ENCODE measurements at places on chromosomes 12 and 14. TPM values are rescaled to one million over a fixed set of nuclear protein-coding genes. Genes with fewer than 3 reads are reported as not detected.

DNA sequence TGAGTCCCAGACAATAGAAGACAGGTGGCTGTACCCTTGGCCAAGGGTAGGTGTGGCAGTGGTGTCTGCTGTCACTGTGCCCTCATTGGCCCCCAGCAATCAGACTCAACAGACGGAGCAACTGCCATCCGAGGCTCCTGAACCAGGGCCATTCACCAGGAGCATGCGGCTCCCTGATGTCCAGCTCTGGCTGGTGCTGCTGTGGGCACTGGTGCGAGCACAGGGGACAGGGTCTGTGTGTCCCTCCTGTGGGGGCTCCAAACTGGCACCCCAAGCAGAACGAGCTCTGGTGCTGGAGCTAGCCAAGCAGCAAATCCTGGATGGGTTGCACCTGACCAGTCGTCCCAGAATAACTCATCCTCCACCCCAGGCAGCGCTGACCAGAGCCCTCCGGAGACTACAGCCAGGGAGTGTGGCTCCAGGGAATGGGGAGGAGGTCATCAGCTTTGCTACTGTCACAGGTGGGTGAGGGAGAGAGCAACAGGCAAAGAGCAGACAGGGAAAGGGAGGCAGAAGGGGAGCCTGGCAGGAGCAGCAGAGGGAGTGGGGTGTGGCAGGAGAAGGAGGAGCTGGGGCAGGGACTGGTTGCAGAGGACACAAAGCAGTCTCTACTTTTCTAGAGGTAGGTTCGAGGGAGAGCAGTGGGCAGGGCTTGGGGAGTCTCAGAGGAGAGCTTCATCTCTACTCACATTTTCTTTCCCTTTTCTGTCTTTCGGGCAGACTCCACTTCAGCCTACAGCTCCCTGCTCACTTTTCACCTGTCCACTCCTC lies 452 bp downstream of the INHBE start:
- DNase-seq: no peak

DNA sequence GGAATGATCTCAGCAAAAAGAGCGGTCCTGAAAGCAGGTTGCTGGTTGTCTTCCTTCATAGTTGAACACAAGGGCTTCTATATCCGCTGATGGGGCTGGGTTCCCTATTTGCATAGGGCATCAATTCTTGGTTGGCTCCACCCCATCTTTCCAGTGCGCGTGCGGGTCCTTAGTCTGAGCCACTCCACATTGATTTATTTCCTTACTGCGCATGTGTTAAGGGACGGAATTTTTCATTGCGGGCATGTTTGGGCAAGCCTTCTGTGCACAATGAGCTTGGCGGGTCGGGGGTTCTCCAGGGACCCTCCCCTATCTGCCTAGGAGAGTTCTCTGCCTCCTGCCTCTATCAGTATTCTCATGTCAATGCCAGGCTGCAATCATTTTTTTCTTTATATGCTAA lies 21.2 kb upstream of the DLGAP5 start:
- DNase-seq: no peak

GRCh38 chr14:32038876-32039275 lies 38.2 kb upstream of the ARHGAP5 start:
- no peak for DNase-seq

DNA sequence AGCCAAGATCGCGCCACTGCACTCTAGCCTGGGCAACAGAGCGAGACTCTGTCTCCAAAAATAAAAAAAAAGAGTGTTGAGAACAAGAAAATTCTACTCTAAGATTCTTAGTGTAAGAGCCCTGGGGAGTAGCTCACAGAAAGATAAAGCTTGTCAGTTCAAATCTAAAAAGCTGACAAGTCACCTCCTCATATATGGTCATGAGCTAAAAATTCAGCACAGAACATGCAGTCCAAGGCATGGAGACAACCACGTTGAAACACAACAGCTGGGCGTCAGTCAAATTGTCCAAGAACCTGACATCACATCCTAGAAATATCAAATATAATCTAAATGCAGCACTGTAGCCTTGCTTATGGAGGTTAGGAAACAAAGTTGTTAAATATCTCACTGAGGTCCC lies 47.8 kb downstream of the CLIP1 start:
- no peak for DNase-seq

- DNase-seq: no peak
Observed at GRCh38 chr14:43877351-43877960, 629.6 kb downstream of the FSCB start.

GRCh38 chr12:19205120-19205519 lies 75.6 kb downstream of the PLEKHA5 start:
- no peak for DNase-seq

DNA sequence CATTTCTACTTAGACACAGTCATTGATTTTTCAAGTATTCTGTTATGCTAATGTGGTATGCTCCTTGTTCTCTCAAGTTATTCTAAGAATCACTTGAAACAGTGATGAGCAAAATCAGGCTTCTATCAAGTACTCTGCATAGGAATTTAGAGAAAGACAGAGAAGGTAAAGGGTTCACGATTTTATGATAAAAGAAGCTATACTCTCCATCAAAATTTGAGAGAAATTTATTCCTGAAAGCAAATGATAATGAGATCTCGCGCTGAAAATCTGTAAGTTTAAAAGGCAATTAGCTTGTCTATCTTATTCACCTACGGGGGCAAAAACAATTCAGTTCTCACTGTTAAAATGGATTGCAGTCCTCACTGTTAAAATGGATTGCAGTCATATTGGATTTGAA lies 1404.3 kb upstream of the FLRT2 start:
- DNase-seq: no peak

GRCh38 chr12:5200278-5201087 lies 156.8 kb downstream of the KCNA5 start:
- peak; percentile 12 for DNase-seq

DNA sequence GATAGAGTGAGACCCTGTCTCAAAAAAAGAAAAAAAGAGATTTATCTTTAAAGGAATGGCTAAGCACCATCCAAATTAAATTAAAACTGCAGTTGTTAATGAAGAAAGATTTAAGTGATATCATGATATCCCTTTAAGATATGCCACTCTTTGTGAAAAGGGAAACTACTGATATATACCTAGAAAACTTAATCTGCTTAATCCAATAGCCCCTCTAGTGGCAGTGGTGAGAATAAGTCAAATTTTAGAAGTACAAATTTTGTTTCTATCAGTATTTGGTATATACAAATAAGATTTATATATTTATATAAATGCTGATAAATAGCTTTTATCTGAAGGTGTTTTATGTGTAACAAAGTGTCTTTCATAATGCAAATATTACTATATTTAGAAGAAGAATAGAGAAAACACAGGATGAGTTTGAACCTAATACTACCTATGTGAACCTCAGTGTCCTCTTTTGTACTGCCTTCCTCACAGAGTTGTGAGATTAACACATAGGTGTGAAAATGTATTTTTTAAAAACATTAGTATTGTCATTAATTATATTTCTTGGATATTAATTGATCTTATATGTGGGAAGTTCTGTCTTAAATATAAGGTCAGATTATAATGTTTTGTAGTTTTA lies 51.4 kb upstream of the GARIN2 start:
- DNase-seq: no peak

- DNase-seq: no peak
Observed at GRCh38 chr14:103693515-103693914, 21.7 kb downstream of the XRCC3 start.

- no peak for DNase-seq
Observed at GRCh38 chr12:104670439-104671408, 214.0 kb downstream of the CHST11 start.

DNA sequence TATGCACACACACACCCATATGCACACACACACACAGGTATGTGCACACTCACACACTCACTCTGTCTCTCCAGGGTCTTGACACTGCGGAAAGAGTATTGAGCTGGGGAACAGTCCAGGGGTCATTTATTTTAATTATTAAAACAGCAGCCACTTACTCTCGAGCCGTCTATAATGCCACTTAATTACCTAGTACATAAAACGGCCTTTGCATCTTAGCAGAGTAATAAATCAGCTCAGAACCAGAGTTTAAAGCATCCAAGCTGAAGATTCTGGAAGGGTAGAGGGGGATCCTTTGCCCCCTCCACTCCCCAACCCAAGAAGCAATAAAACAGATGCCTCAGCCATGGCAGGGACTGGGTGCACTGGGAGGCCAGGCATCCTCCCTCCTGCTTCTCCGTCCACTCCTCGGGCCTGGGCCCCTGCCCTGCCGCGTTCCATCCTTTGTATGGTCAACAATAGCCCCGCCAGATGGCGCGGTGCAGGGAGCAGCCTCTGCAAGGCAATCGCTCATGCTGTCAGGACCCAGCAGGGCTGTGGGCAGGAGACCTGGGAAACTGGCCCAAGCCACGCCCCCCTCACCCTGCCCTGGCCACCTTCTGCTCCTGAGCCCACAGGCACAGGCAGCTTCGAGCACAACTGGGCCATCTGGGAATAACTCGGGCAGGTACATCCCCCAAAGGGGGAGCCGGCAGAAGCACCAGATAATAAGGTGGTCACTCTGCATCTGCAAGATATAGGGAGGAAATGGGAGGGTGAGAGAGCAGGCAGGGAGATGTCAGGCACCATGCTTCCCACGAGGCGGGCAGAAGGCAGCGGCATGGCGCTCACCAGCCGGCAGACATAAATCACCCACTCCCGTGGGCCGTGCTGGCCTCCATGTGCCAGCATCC lies 40.9 kb downstream of the CCDC85C start:
- no peak for DNase-seq

GRCh38 chr12:104250366-104251125 lies 35.0 kb downstream of the TXNRD1 start:
- DNase-seq: no peak

DNA sequence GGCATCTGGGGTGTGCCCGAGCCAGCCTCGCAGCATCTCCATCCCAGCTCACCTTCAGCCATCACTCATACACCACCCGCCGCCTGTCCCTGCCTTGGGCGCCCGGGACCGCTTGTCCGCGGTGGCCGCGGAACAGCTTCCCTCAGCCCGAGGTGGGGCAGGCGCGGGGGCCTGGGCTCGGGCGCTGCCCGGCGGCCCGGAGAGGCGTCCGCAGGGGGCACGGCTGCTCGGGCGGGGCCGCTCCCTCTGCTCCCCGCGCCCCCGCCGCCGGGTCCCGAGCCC lies 430 bp downstream of the SLC41A2 start:
- DNase-seq: peak; percentile 19

GRCh38 chr14:97848317-97848980 lies 1051.3 kb downstream of the VRK1 start:
- DNase-seq: no peak

DNA sequence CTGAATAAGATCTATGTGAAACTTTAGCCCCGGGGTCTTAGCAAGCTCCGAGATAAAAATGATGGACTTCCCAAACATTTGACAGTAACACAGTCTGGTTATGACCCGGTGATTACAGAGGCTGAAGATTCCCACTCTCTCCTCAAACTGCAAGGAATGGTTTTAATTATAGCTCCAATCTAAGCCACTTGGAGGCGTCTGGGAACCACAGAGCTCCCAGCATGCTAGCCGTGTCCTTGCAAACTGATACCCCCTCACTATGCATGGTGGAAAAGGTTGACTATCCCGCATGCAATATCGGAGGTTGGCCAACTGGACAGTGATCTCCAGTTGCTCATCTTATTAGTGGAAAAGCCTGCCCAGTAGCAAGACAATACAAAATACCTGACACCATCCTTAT lies 76.5 kb upstream of the GRIN2B start:
- DNase-seq: no peak

DNA sequence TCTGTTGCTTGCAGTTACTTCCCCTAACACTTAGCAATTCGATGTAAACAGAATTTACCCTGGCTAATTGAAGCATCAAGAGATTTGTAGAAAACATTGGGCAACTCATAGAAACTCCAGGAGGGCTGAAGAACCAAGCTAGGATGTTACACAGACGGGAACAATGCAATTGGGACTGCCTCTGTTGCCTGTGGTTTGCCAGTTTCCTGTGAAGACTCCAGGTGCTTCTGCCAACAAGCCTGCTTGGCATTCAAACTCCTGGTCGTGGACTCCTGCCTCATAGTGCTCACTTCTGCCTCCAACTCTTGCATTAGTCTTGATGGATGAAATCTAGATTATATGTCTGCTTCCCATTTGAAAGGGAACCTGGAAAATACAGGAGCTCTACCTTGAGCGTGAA lies 246.0 kb downstream of the BMP4 start:
- DNase-seq: no peak

- DNase-seq: no peak
Observed at GRCh38 chr12:120844768-120845449, 59.2 kb downstream of the SPPL3 start.

- DNase-seq: no peak
Observed at GRCh38 chr12:6090803-6091202, 33.7 kb downstream of the VWF start.

- no peak for DNase-seq
Observed at GRCh38 chr14:104345621-104346462, 207.5 kb downstream of the KIF26A start.

DNA sequence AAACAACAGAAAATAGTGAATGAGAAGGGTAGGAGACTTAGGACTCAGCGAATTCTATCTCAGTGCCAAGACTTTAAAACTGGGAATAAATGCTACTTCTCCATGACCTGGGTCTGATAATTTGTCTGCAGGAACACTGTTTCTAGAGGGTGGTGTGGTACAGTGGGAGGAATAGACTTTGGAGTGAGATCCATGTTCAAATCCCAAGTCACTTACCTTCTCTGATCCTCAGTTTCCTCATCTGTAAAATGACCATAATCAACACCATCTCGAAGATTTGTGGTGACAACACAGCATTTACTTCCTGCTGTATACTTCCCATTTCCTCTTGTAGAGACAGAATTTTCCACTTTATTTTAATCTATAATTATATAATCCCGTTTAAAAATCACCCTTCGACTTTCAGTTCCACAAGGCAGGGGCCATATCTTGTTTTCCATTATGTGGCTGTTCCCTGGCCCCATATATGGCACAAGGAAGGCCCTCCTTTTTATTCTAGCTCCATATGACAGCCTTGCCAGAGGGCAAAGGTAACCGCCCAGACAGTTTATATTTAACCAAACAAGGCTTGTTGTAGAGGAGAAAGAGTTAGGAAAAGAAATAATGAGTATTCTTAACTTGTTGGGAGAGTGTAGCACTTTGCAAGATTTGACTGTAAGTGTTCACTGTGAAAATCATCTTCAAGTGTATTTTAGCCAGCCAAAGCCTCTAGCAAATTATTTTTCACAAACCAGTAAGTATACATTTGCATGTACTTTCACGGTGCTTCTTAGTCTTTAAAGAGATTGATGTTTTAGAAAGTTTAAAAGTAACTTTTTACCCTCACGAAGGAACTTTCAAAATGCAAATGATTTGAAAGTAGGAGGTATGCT lies 243.1 kb downstream of the AKAP6 start:
- DNase-seq: no peak

- no peak for DNase-seq
Observed at GRCh38 chr14:26414926-26415325, 182.9 kb downstream of the NOVA1 start.

Gene LRFN5
- not detected for total RNA-seq

Gene ITGA5
- total RNA-seq: 83.5 TPM

Gene NGB
- total RNA-seq: not detected

Gene GSKIP
- total RNA-seq: 17.3 TPM

Gene EID3
- 5.8 TPM for total RNA-seq

Gene HOXC6
- total RNA-seq: not detected

Gene CLEC4C
- not detected for total RNA-seq

Gene SERPINA1
- 4.1 TPM for total RNA-seq

Gene TAS2R7
- not detected for total RNA-seq

Gene TRPV4
- 0.17 TPM for total RNA-seq

Gene LUM
- total RNA-seq: not detected

Gene SYCP3
- 0.75 TPM for total RNA-seq

Gene LRRC10
- not detected for total RNA-seq

Gene TCTN2
- 4.7 TPM for total RNA-seq

Measured in activated CD4-positive, alpha-beta T cell treated with anti-CD3 and anti-CD28 coated beads, Interleukin-2, amount 10 ng/mL, durations not matched to agents 7 days and 5 days (primary cell).